Stimulated activated CD8-positive, alpha-beta memory T cell treated with anti-CD3 and anti-CD28 coated beads, Interleukin-7, amount 100 ng/mL, for 48 hours (primary cell): ENCODE measurements at places on chromosomes 1 and 21.

- DNase-seq: no peak
Observed at GRCh38 chr21:16159971-16160350, 430.2 kb downstream of the USP25 start.

DNA sequence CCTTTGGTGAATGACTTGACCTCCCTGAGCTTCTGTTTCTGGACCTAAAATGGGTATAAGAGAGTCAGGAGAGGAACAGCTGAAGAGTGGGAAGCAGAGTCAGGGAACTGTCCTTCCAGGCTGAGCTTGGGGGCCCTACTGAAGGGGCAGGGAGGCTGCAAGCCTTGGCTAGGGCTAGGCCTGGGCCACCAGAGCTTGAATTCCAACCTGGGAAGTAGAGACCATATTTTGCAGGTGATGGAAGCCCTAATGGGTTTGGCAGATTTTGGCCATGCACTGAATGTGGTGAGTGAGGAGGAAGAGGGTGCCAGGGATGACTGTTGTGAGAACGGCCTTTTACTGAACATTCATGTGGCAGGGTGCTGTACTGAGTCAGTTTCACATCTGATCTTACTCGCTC, 69.4 kb upstream of the KLHDC7A start:
- DNase-seq: no peak

GRCh38 chr1:151157067-151157531, 650 bp downstream of the TNFAIP8L2 start:
- peak; percentile 63 for DNase-seq

- no peak for DNase-seq
Observed at GRCh38 chr1:187374082-187374481, 545.3 kb downstream of the PLA2G4A start.
